Posterior vena cava (tissue), 2 donors: ENCODE measurements at places on chromosomes 7 and 10. TPM values are rescaled to one million over a fixed set of nuclear protein-coding genes. Genes with fewer than 3 reads are reported as not detected.

- DNase-seq: no peak
These were observed 4.9 kb upstream of the BLOC1S2 start for GRCh38 chr10:100291356-100291755.

Gene PTPRE
- total RNA-seq: 37.9 TPM

Gene ATOH7
- not detected for total RNA-seq

Gene AEBP1
- 783 TPM for total RNA-seq
